Stimulated activated CD8-positive, alpha-beta memory T cell treated with anti-CD3 and anti-CD28 coated beads, Interleukin-2, amount 100 ng/mL, for 1 hour (primary cell): ENCODE measurements at places on chromosomes 1 and 21.

- no peak for DNase-seq
Measured at GRCh38 chr1:60848583-60849188, 233.7 kb upstream of the NFIA start.

- DNase-seq, result no peak
Measured at GRCh38 chr1:81689531-81689941, 111.2 kb upstream of the ADGRL2 start.

DNA sequence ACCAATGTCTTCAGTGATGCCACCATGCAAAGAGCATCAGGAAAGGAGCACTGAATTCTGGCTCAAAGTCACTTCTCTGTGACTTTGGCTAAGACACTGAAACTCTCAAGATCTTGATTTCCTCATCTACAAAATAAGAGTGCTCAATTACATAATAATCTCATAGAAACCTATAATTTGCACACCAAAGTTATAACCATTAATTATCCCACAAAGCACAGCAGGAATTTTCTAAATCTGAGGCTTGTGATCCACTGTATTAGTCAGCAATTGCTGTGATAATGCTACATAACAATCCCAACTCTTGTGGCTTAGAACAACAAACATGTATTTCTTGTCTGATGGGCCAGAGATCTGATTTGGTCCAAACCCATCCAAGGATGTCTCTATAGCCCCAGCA lies 108.7 kb downstream of the PSMG1 start:
- DNase-seq, result no peak

DNA sequence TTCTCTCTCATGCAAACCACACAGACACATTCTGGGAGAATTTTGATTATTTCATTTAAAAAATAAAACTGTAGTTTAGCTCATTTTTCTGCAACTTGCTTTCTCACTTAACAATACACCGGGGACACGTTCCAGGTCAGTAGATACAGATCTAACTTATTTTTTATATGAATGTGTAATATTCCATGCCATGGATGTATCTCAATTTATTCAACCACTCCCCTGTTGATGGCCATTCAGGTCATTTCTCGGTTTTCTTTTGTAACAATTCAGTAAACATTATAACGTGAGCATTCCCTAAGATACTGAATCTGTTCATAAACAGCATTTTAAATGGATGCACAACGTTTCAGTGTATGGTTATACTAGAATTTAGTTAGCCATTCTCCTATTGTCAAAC lies 64.7 kb downstream of the CSMD2 start:
- no peak for DNase-seq
